ENCODE measurements at places on chromosomes 2 and 18.
A peak's percentile ranks its signal among the peaks of the same experiment; 100 is the strongest.

- DNase-seq = no peak
Measured at GRCh38 chr2:108929807-108930425, 59.1 kb downstream of the EDAR start.

GRCh38 chr2:160039166-160039903 is 23.1 kb downstream of the PLA2R1 start:
- DNase-seq = no peak

GRCh38 chr2:184339966-184340365 is 258.4 kb upstream of the ZNF804A start:
- DNase-seq = no peak

- DNase-seq = no peak
Measured at GRCh38 chr18:35220424-35220823, 20.4 kb upstream of the ZNF397 start.

DNA sequence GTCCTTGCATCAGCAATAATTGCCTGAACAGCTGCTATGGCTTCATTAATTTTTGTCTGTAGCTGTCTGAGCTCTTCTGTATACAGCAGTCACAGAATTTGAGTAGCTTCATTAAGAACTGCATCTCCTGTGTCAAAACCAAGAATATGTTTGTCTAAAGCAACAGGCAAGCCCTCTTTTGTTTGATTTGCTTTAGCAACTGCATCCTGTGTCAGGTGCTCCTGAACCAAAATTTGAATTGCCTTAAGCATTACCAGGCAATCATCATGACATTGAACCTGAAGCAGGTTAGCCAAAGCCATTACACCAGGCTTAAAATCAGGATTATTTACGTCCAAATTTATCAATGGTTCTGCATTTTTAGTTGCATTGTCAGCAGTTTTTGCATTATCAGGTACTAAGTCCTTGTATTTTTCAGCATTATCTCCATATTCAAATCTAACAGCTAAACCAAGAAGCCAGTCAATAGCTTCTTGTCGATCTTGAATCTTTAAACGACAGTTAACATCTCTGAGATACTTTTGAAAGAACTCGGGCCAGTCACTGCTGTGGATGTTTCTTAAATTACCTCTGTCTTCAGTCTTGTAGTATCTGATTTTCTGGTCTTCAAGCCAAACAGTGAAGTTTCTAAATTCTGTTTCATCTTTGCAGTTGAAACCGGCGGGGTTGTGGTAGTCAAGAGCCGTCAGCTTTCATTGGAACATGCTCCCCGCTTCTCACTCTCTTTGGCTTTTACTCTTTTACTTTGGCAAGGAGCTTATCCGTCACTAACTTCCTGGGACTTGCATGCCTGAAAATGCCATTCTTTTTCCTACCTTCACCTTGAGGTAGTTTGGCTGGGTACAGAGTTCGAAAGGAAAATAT is 42.2 kb downstream of the MERTK start:
- DNase-seq = no peak

DNA sequence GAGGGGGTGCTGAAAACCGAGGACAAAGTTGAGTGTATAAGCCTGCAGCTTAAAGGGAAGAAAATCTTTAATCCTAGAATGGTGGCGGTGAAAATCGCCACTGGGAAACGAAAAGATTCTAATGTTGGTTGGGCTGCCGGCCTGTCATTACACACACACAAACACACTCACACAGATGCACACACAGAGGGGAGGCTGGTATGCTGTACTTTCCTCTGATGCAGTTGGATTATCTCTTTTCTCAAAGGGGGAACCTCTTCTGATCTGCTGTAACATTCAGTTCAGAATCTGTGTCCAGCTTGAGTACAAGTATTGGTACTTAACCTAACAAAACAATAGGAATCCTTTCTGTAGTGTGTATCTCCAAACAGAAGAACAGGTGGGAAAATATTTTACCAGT is 39.0 kb downstream of the ANXA4 start:
- no peak for DNase-seq

DNA sequence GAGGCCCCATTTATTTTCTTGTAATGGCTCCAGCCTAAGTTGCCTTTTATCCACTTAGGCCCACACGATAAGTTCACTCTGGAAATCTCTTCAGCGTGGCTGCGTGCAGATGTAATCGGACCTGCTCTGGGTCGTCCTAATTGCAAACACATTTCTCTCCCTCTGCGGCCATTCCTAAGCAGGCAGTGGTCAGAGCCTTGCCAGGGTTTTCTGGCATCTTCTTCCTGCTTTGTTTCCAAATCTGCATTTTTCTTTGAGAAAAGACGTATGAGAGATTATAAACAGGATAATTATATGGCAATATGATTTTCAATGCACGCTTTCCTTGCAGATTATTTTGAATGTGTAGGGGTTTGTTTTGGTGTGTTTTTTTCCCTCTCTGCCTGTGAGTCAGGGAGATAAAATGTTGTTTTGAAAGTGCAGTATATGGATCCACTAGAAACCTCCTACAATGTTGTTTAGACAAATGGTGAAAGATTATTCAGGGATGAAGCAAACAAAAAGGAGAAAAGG is 239.4 kb upstream of the TANK start:
- DNase-seq = no peak

- DNase-seq = no peak
Measured at GRCh38 chr18:63951302-63951705, 2.2 kb downstream of the HMSD start.

- no peak for DNase-seq
Measured at GRCh38 chr2:36553683-36554082, 44.3 kb downstream of the FEZ2 start.

GRCh38 chr2:575030-575726 is 102.0 kb downstream of the TMEM18 start:
- DNase-seq = no peak

DNA sequence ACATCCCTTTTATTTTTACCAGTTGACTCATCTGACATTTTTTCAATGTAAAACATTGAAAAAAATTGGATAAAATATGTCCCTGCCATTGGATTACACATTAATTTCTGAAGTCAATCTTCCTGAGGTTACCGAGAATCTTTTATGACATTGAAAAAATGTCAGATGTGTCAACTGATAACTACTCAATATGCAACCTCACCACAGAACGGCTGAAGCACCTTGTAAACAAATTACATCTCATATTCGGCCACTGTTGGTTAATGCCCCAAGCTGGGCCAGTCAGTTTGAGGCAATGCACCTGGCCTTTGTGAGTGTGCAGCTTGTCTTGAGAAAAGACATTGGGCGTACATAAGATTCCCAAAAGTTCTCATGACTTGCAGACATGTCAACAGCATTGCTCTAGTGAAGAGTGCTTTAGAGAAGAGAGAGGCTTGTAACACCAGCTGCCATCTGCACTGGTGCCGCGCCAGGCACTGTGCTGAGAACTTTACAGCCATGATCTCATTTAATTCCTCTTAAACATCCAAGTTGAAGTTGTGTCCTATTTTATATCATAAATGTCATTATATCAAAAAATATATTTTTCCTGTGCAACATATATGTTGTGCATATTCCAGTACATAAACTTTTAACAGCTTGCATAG is 112.7 kb upstream of the SLC35G4 start:
- no peak for DNase-seq

- no peak for DNase-seq
Measured at GRCh38 chr2:26095758-26096157, 61.9 kb downstream of the RAB10 start.

DNA sequence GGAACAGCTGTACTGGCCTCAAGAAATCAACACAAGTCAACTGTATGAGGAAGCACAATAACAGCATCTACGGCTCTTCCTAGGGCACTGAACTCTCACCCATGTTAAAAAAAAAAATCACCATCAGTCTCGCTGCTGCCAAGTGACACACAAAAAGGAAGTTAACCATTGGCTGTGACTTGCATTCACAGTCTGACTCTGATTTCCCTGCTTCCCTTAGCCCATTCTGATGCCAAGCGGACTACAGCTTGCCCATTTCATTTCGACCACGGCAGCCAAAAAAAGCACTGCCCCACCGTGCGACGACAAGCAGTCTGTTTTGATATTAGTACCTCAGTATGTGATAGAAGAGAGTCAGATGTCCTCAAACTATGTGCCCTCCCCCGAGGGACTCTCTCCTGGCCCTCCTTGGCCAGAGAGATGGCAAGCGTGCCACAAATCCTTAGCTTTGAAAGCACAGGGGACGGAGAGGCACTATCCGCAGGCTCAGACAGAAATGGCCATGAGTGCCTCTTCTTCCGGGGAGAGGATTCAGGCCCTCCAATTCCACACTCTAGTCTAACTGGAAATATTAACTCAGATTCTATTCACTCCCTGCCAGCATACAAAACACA is 250.0 kb downstream of the TCF4 start:
- no peak for DNase-seq

DNA sequence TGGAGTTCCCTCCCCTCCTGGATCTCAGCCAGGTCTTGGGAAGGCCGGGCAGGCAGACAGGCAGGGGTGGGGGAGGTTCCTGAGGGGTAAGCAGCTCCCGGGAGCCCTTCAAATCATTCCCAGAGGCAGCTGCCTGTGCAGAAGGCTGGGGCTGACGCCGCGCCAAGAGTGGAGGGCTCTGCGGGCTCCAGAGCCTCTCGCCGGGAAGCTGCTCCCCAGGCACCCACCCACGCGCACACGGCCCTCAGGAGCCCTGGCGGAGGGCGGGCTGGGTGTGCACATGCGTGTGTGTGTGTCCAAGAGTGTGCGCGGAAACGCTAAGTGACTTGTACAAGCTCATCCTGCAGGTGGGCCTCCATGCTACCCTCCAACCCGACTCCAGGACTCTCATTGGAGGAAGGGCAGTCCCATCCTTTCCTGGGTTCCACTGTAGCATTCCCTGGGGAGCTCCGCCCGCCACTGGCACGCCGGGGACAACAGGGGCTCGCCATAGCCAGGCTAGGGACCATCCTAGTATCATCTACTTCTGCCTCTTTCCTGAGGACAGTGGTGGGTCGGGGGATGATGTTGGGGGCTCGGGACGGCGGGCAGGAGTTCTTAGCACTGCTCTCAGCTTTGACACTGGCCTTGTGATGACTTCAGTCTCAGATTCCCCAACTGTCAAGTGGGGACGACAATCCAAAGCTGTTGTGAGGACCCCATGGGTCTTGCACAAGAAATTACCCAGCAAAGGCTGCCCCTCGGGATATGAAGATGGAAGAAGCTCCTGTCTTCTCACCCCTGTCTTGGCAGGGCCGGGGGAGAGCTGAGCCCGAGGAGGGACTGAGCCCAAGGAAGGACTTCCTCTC is 50.3 kb downstream of the INHBB start:
- DNase-seq = peak; percentile 10

DNA sequence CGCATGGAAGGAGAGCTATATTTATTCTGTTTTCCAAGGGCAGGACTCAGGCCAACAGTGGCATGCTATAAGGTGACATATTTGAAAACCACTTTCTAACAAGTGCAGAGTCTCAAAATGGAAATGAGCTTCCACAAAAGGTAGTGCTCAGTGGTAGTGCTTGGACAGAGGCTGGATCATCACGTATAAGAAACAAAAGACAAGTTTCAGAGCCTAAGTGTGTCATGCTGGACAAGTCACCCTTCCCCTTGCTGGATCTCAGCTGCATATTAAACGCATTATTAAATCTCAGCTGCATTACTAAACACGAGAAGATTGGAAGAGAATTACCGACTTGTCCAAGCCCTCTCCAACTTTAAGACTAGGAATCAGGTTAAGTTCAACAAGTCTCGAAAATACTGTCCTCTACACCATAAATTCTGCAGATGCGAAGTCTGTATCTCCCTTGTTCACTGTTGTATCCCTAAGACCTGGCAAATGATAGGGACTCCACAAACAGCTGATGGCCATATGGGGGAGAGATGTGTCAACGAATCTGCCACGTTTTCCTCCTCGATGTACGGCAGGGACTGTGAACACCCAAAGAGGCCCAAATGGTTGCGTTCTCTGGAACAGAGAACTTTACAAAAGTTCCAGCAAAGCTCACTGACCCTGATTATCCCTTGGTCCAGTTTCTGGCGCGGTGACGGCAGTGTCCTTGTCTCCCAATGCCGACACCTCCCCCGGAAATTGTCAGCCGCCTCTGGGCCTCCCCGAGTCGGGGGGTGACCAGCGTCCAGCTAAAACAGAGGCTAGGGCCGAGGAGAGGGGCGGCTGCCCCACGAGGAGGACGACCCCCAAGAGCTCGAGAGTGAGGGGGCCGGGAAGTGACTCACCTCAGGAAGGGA is 611 bp downstream of the NOL10 start:
- DNase-seq = no peak

DNA sequence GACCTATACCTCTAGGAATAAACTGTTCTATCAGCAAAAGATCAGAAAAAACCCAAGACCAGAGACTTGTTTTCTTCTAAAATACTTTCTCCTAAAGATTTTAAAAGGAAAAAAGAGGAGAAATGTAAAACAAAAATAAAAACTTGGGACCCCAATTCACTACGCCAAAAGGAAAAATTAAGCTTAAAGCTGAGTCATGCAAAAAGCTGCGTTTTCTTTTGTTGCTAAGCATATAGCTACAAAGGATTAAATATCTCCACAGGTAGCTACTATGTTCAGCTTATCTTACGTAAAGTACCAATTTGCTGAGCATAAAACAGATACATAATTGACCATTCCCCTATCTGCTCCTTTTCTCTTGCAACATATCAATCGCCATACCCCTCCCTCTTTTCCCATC is 950.0 kb upstream of the NXPH2 start:
- no peak for DNase-seq

GRCh38 chr2:9336576-9337314 is 86.6 kb downstream of the ITGB1BP1 start:
- no peak for DNase-seq

GRCh38 chr2:199977984-199978415 is 22.6 kb downstream of the MAIP1 start:
- DNase-seq = no peak

GRCh38 chr2:203798296-203799087 is 69.1 kb upstream of the CTLA4 start:
- no peak for DNase-seq

DNA sequence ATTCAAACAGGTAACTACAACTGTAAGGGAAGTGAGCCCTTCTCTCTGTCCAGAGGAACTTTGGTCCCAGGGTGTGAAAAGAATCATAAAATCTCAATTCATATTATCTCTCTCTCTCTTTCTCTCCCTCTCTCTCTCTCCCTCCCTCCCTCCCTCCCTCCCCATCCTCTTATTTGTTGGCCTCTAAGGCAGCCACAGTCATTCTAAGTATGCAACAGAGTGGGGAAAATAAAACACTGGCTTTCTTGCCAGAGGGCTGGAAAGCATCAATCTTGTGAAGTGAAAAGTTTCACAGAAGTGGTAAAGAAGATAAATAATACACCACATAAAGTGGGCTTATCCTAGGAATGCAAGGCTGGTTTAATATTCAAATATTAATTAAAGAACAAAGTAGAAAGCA is 95.6 kb upstream of the KCNH7 start:
- no peak for DNase-seq
